Pancreas (tissue), 10 donors: ENCODE measurements at places on chromosomes 1 and 21. TPM values are rescaled to one million over a fixed set of nuclear protein-coding genes. Genes with fewer than 3 reads are reported as not detected.

GRCh38 chr1:235933017-235933765 lies 66.5 kb upstream of the LYST start:
- H3K27ac ChIP-seq, result no peak overlapping the region
- no peaks in the 10 kb centered on the region for H3K4me1 ChIP-seq
- H3K4me3 ChIP-seq, result no peak overlapping the region
- DNase-seq, result no peak

GRCh38 chr1:15799004-15799867 lies 8.2 kb downstream of the UQCRHL start:
- no peak overlapping the region for H3K4me3 ChIP-seq
- DNase-seq, result no peak
- H3K36me3 ChIP-seq, result no peaks in the 10 kb centered on the region
- H3K4me1 ChIP-seq, result peaks cover 30% of the 10 kb centered on the region

DNA sequence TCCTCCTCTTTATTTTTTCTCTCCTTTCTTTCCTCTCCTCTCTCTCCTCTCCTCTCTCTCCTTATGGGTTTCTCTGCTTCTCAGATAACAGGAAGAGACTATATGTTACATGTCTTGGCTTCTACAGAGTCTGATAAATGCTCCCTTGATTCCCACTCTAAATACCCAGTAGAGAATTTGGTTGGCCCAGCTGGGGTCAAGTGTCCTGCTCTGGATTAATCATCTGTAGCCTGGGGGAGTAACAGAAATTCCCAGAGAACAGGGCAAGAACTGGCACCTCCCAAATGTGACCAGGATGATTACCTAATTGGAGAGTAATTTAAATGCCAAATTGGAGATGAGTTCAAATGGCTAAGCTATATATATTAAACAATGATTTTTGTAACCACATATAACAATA lies 146.1 kb upstream of the LMO4 start:
- H3K27ac ChIP-seq, result no peak overlapping the region
- no peaks in the 10 kb centered on the region for H3K27me3 ChIP-seq
- DNase-seq, result no peak
- no peaks in the 10 kb centered on the region for H3K36me3 ChIP-seq
- no peaks in the 10 kb centered on the region for H3K4me1 ChIP-seq

AQP10 gene
- total RNA-seq, result not detected

- no peak for DNase-seq
- no peaks in the 10 kb centered on the region for H3K36me3 ChIP-seq
- no peak overlapping the region for H3K4me3 ChIP-seq
- no peak overlapping the region for H3K27ac ChIP-seq
These were observed 10.1 kb downstream of the CCDC27 start for GRCh38 chr1:3762151-3762872.

DNA sequence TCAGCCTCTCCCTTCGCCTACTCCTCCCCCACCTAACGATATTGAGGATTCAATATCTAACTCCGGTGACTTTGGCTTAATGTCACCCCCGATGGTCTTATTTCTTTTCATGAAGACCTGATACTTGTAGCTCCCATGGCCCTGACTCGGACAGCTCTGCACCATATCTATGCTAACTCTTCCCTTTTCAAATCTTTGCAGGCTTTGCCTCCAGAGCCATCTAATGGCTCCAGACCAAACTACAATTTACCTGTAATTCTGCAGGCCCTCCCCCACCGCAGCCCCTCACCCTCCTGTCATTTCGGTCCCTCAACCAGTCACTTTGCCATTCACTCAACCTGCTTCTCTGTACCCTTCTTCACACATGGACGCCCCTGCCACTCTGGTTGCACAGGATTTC lies 7.9 kb upstream of the GSTM5 start:
- no peak overlapping the region for H3K4me3 ChIP-seq
- no peaks in the 10 kb centered on the region for H3K36me3 ChIP-seq
- DNase-seq, result no peak
- no peaks in the 10 kb centered on the region for H3K27me3 ChIP-seq

FCRLB gene
- 0.31 TPM for total RNA-seq

- no peaks in the 10 kb centered on the region for H3K36me3 ChIP-seq
- DNase-seq, result no peak
- no peaks in the 10 kb centered on the region for H3K4me1 ChIP-seq
- no peaks in the 10 kb centered on the region for H3K27me3 ChIP-seq
- H3K4me3 ChIP-seq, result no peak overlapping the region
- H3K27ac ChIP-seq, result no peak overlapping the region
These were observed 2.4 kb upstream of the ARHGAP29 start for GRCh38 chr1:94239796-94240195.

GRCh38 chr1:172071746-172072145 lies 230.4 kb downstream of the DNM3 start:
- H3K27me3 ChIP-seq, result no peaks in the 10 kb centered on the region
- no peak overlapping the region for H3K4me3 ChIP-seq
- no peak overlapping the region for H3K27ac ChIP-seq
- no peak for DNase-seq
- H3K36me3 ChIP-seq, result no peaks in the 10 kb centered on the region
- H3K4me1 ChIP-seq, result no peaks in the 10 kb centered on the region

DNA sequence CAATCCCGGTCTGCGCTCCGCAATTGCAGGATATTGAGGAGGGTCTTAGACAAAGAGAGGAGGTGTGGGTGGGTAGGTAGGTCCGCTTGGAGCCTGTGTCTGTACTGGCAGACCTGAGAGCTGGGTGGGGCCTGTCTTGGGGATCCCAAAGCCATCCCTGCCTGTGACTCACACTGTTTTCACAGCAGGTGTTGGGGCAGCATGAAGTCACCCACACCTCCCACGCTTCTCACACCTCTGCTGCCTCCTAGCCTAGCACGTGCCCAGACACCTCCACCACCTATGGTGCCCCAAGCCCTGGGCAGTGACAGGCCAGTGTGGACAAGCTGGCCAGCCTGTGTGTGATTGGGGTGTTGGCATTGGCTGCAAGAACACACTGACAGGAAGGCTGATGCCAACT lies 65.7 kb upstream of the ECE1 start:
- H3K27ac ChIP-seq, result no peak overlapping the region
- no peak overlapping the region for H3K4me3 ChIP-seq
- no peak for DNase-seq
- H3K36me3 ChIP-seq, result no peaks in the 10 kb centered on the region
- no peaks in the 10 kb centered on the region for H3K27me3 ChIP-seq

DNA sequence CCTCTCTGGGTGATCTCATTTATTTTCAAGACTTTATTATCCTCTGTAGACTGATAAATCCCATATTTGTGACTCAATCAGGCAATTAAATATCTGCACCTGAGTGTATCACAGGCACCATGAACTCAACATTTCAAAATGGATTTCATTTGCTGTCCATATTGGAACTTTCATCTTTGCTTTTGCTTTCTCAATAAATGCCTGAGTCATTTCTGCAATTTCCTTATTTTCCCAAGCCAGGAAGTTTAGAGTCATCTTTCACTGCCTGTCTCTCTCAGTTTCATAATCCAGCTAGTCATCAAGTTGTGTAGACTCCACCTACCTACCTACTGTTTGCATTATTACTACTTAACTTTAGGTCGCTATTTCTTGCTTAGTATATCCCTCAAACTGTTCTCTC lies 540.9 kb downstream of the LMO4 start:
- H3K27ac ChIP-seq, result no peak overlapping the region
- DNase-seq, result no peak
- H3K27me3 ChIP-seq, result no peaks in the 10 kb centered on the region
- no peak overlapping the region for H3K4me3 ChIP-seq
- H3K36me3 ChIP-seq, result no peaks in the 10 kb centered on the region
- H3K4me1 ChIP-seq, result no peaks in the 10 kb centered on the region

DNA sequence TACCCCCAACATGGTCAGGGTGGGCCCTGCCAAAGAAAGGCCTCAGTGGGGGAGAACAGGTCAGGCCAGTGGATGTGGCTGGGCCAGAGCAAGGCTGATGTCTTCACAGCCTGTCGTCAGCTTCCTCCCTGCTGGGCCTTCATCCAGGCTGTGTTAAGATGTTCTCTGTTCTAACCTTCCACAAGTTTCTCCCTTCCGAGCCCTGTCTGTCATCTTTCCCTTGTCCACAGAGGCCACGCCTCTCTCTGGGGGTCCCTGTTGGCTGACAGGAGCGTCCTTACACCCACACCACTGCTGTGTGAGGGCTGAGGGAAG lies 36.2 kb downstream of the SIM2 start:
- no peak for DNase-seq
- no peak overlapping the region for H3K4me3 ChIP-seq
- no peaks in the 10 kb centered on the region for H3K4me1 ChIP-seq
- no peaks in the 10 kb centered on the region for H3K27me3 ChIP-seq

GRCh38 chr1:1598051-1598719 lies 1.8 kb downstream of the FNDC10 start:
- no peaks in the 10 kb centered on the region for H3K4me1 ChIP-seq
- no peaks in the 10 kb centered on the region for H3K36me3 ChIP-seq
- no peak for DNase-seq
- no peak overlapping the region for H3K27ac ChIP-seq
- H3K27me3 ChIP-seq, result no peaks in the 10 kb centered on the region

- peaks cover 12% of the 10 kb centered on the region for H3K4me1 ChIP-seq
- no peak overlapping the region for H3K4me3 ChIP-seq
- no peaks in the 10 kb centered on the region for H3K27me3 ChIP-seq
- no peak overlapping the region for H3K27ac ChIP-seq
- DNase-seq, result no peak
These were observed 7.7 kb upstream of the ECE1 start for GRCh38 chr1:21297975-21298374.

SERINC2 gene
- 38.9 TPM for total RNA-seq

- no peak overlapping the region for H3K4me3 ChIP-seq
- no peaks in the 10 kb centered on the region for H3K27me3 ChIP-seq
- no peak for DNase-seq
These were observed 232.6 kb upstream of the PLXNA2 start for GRCh38 chr1:208476846-208477170.

GRCh38 chr1:173925306-173926242 lies 8.4 kb upstream of the SERPINC1 start:
- no peak overlapping the region for H3K4me3 ChIP-seq
- no peak for DNase-seq
- peak overlapping the region; percentile 52 for H3K27ac ChIP-seq

NEK2 gene
- total RNA-seq, result not detected

- no peak overlapping the region for H3K4me3 ChIP-seq
- no peaks in the 10 kb centered on the region for H3K4me1 ChIP-seq
- no peak overlapping the region for H3K27ac ChIP-seq
- no peaks in the 10 kb centered on the region for H3K36me3 ChIP-seq
These were observed 32.6 kb downstream of the UTP25 start for GRCh38 chr1:209860293-209860881.

- no peak for DNase-seq
- no peaks in the 10 kb centered on the region for H3K4me1 ChIP-seq
- no peak overlapping the region for H3K4me3 ChIP-seq
- H3K36me3 ChIP-seq, result no peaks in the 10 kb centered on the region
These were observed 376.5 kb downstream of the ADGRL2 start for GRCh38 chr1:82177192-82177591.

- H3K27me3 ChIP-seq, result no peaks in the 10 kb centered on the region
- H3K36me3 ChIP-seq, result no peaks in the 10 kb centered on the region
- DNase-seq, result no peak
- no peaks in the 10 kb centered on the region for H3K4me1 ChIP-seq
- H3K27ac ChIP-seq, result no peak overlapping the region
These were observed 146.5 kb upstream of the TNR start for GRCh38 chr1:175889848-175890247.

DNA sequence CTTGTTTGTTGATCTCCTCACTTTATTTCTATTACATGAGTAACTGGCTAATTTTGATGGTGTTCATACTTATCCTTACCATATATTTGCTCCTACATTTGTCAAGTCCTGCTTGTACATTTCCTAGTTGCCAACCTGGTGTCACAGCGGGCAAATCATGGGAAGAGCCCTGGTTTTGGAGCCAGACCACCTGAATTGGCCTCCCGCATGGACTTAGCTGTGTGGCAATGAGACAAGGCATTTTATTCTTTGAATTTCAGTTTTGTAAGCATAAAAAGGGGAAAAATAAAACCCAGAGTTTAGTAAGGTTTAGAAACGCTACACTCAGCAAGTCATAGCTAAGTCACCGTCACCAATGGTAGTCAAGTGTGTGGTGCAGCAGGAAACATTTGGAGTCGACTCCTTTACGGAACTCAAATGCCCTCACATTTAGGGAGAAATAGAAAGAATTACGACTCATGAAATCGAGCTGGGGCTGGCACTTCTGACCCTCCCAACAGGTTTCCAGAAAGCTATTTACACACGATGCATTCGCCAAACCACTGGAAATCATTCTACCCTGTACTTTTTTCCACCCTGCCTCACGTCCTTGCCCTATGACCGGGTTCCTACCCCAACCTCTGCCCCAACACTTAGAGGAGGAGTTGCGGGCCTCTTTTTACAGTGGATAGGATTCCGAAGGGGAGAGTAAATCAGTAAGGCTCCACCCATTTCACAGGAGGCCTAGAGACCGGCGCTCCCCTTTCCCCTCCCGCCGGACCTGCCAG lies 492 bp upstream of the PGM1 start:
- H3K4me3 ChIP-seq, result peak overlapping the region; percentile 78
- DNase-seq, result no peak
- no peaks in the 10 kb centered on the region for H3K36me3 ChIP-seq
- H3K27ac ChIP-seq, result peak overlapping the region; percentile 82
- H3K4me1 ChIP-seq, result peaks cover 23% of the 10 kb centered on the region

DNA sequence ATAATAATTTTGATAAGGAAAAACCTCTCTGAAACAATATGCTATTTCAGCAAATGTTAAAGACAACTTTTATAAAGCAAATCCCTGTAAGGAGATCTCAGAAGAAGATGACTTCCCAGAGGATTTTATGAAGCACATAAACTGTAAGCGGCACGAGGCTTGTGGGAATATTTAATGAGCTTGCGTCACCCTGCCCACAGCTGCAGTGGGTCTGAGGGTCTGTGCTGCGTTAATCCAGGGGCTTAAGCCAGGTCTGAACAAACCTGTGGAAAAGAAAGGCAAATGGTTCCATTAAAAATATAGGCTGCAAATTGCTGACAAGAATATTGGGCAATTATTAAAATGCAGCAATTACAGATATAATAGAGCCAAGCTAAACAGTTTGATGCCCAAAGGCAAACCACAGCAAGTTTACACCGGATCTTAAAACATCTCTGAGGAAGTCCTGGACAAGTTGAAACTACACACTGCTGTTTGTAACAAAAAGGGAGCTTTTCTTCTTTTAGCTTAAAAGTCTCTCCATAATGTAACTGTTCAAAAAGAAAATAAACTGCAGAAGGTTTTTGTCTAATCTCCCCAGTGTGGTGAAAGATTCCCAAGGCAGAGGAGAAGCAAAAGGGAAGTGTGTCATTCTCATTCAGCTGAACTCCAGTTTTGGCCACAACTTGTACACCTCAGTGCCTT lies 21.8 kb downstream of the TGFBR3 start:
- H3K4me3 ChIP-seq, result no peak overlapping the region
- no peak overlapping the region for H3K27ac ChIP-seq
- no peaks in the 10 kb centered on the region for H3K27me3 ChIP-seq
- H3K4me1 ChIP-seq, result no peaks in the 10 kb centered on the region
- no peak for DNase-seq

SRGAP2 gene
- total RNA-seq, result 13.5 TPM

CFAP45 gene
- not detected for total RNA-seq

DNA sequence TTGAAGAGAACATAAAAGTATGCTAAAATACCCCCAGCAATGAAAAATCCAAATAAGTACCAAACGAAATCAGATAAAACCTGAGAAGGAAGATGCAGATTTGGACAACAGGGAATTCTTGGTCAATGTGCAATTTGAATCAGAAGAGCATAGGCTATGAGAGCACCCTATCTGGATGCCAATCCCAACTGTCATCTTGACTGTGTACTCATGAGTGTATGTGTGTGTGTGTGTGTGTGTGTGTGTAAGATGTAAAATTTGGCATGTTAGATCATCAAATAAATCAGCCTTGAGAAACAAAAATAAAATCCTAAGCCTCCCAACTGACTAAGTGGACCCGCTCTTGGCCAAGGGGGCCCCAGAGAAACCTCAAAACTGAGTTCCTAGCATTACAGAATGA lies 18.0 kb upstream of the SPRR2G start:
- no peak overlapping the region for H3K27ac ChIP-seq
- no peaks in the 10 kb centered on the region for H3K27me3 ChIP-seq
- no peak for DNase-seq
- H3K4me1 ChIP-seq, result no peaks in the 10 kb centered on the region
- H3K4me3 ChIP-seq, result no peak overlapping the region
- no peaks in the 10 kb centered on the region for H3K36me3 ChIP-seq
